Stimulated activated CD8-positive, alpha-beta memory T cell treated with anti-CD3 and anti-CD28 coated beads, Interleukin-2, amount 100 ng/mL, for 1 hour (primary cell): ENCODE measurements at places on chromosomes 11 and 22.
A peak's percentile ranks its signal among the peaks of the same experiment; 100 is the strongest.

DNA sequence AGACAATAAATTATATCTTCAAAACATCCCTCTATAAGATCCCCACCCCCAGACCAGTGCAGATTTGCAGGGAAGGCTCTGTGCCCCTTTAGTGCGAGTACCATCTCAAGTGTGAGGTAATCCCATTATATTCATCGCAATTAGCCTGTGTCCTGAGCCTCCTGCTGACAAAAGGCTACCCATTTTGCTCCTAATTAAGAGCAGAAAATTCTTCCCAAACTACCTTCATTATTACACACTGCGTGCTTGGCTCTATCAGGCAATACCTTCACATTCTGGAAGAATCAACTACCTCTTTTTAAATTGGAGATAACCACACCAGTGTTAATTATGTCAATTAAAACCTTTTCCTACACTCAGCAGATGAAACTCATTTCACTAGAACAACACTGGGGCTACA is 1133.4 kb upstream of the CCDC90B start:
- DNase-seq = no peak

DNA sequence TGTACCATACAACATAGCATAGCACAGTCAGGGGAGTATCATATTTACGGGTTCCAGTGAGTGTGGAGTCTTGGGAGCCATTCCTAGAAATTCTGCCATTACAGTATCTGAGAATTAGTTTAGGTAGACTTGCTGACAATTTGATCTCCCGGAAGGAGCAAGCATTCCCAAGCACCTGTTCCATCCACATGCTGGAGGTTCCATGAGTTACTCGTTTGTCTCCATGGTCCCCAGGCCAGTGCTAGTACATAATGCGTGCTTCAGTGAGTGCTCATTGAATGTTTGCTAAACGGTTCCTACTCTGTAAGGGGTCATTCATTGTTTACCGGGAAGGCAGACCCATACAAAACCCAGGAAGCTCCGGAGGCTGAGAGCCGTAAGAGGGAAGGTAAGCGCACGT is 27.4 kb upstream of the MYOD1 start:
- DNase-seq = no peak

DNA sequence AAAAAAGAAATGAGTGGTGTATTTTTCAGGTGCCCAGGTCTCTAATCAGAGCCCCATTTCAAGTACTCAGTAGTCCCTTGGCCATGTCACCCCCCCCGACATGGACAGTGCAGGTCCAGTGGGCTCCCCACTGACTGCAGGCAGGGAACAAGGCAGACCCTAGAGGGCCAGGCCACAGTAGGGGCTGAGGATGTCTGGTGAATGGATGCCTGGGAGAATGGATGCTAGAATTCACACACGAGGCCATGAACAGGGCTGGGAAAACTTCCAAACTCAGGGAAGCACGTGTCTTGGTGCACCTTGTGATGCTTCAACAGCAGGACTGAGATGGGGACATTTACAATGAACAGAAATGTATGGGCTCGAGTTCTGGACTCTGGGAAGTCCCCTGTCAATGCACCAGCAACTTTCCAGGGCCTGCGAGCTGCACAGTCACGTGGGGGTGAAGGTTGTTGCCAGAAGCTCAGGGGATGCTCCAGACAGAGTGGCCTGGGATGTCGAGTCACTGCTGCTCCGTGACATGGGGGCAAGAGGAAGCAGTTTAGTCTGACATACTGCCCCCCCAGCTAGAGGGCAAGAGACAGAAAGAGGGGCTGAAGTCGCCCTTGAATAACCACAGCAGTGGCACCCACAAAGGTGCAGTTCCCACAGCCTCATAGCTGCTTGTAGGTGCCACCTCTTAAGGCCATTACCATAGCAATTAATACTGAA is 3.1 kb downstream of the APOBEC3G start:
- DNase-seq = no peak

- DNase-seq = no peak
Observed at GRCh38 chr11:126194121-126194543, 17.3 kb downstream of the RPUSD4 start.

DNA sequence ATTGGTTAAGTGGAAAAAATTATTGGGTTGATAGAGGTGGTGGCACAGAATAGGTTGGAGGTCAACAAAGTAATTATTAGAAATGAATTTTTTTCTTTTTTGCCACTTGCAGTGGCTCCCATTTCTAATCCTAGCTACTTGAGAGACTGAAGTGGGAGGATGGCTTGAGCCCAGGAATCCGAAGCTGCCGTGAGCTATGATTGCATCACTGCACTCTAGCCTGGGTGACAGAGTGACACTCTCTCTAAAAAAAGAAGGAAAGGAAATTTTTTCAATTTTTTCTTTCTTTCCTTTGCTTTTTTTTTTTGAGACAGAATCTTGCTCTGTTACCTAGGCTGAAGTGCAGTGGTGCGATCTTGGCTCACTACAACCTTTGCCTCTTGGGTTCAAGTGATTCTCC is 2.2 kb upstream of the BCO2 start:
- DNase-seq = no peak

DNA sequence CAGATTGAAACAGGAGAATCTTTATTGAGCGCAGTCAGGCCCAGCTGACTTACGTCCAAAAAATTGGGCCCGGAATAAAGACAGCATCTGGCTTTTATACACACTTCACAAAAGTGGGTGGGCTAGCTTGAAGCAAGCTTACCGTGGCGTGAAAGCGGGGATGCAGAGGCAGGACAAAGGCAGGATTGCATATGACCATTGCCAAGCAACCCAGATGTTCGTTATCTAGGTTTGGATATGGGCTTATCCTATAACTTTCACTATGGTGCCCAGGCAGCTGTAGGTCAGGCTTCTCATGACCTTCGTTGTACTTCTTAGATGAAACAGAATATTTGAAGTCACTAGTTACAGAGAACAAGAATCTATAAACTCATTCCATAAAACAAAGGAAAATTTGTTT is 1575.6 kb upstream of the RAG2 start:
- no peak for DNase-seq

DNA sequence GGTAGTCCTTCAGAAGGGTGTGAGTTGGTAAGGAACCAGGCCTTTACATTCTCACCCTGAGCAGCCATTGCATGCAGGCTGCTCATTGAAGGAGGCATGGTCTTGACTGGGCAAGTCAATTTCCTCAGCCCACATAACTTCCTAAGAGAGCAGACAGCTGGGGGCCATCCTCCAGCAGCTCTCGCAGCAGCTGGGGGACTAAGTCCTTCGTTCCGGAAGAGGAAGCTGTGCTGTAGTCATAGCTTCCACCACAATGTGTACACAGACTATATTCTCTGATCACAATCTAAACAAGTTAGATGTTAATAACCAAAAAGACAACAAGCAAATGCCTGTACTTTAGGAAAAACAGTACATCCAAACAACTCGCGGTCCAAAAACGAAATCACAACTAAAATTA is 30.1 kb upstream of the MPPED1 start:
- no peak for DNase-seq

- DNase-seq = no peak
Observed at GRCh38 chr22:32951807-32952153, 106.4 kb downstream of the SYN3 start.

DNA sequence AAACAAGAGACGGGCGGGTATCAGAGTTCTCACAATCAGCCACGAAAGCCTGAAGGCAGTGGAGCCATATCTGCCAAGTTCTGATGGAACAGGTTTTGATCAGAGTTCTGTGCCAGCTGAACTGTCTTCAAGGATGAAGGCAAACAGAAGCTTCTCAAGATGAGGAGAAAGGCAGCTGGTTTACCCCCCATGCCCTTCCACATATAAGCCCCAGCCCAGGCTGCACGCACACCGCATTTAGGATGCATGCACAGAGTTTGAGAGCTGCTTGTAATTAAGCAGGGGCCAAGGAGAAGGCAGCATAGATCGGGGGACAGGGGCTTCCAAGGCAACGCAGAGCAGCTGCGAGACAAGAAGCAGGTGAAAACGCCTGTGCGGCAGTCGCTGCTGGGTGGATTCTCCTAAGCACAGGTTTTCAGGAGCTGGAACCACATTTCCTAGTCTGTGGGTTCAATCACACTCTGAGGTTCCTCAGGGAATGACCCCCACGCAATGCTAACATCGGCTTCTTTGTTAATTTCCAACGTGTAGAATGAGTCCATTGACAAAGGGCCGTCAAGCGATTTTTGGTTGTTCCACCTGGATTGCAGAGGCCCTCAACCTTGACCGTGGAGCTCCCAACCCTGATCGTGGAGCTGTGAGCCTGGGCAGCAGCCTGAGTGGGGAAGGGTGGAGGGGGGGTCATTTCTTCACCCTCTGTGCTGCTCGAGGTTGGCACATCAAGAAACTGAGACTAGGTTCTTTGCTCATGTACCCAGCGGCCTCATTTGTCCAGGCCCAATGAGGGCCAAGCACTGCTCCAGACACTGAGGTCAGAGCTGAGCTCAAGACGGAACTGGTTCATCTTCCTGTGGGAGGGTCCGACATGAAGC is 81.7 kb upstream of the SHISAL1 start:
- DNase-seq = no peak

GRCh38 chr11:34218067-34218466 is 112.6 kb downstream of the NAT10 start:
- no peak for DNase-seq

DNA sequence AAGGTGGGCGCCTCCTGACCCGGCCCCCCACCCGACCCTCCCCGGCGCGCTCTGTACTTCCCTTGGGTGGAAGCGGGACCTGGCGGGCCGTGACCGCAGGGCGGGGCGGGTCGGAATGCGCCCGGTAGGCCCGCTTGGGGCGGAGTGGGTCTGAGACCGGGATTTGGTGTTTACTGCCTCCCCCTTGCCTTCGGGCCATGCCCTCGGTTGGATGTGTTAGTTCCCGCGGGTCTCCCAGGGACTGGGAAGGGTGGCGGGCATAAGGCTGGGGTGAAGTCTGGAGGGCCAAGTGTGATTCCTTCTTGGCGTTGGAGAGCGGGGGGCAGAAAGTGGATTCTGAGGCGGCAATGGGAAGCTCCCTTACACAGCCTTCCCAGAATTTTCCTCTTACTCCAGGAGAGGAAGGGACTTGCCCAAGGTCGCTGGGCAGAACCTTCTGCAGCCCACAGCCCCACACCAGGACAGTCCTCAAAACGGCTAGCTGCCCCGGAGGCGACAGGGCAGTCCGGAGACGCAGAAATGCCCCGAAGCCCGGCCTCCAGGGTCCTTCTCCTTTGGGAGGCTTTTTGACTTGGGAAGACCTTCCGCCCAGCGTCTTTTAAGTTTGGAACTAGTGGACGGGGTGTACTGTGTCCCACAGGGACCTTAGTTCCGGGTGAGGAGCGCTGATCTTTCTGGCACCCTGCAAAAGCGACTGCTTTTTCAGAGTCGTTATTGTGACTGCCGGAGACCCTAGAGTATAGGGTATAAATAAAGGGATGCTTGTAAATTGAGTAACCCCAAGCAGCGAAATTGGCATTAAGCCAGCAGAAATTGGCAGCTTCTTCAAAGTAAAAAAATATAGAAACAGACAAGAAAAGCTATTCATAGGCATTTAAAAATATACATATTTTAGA is 647 bp downstream of the SWAP70 start:
- no peak for DNase-seq

DNA sequence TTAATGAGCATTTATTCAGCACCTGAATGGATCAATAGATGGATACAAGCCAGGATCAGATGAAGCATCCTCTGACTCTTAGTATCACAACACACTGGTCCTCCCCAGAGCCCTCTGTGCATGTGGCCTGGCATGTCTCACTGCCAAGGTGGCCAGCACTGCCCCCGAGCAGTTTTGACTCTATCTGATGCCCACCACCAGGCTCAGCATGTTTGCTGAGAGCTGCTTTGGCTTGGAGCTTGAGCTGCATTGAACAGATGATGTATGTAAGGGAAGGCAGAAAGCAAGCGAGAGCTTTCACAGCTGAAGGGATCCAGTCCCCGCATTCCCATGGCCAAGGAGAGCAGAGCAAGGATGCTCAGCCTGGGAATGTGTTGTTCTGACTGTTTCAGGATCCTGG is 320.3 kb downstream of the BUD13 start:
- no peak for DNase-seq

DNA sequence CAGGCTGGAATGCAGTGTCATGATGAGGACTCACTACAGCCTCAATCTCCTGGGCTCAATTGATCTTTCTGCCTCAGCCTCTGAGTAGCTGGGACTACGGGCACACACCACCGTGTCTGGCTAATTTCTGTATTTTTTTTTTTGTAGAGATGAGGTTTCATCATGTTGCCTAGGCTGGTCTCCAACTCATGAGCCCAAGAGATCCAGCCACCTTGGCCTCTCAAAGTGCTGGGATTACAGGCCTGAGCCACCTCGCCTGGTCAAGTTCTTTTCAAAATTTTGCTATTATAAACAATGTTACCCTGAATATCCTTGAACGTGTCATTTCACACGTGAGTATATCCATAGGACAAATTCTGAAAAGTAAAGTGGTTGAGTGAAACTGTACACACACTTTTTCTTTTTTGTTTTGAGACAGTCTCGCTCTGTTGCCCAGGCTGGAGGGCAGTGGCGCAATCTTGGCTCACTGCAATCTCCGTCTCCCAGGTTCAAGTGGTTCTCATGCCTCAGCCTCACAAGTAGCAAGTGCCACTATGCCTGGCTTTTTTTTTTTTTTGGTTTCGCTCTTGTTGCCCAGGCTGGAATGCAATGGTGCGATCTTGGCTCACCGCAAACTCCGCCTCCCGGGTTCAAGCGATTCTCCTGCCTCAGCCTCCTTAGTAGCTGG is 21.6 kb upstream of the EP300 start:
- no peak for DNase-seq

- no peak for DNase-seq
Observed at GRCh38 chr22:36021606-36022153, 6.9 kb downstream of the RBFOX2 start.

- no peak for DNase-seq
Observed at GRCh38 chr11:58525037-58525614, 17.2 kb upstream of the OR5B21 start.

GRCh38 chr11:69166218-69167115 is 10.7 kb downstream of the SMIM38 start:
- peak; percentile 1 for DNase-seq

DNA sequence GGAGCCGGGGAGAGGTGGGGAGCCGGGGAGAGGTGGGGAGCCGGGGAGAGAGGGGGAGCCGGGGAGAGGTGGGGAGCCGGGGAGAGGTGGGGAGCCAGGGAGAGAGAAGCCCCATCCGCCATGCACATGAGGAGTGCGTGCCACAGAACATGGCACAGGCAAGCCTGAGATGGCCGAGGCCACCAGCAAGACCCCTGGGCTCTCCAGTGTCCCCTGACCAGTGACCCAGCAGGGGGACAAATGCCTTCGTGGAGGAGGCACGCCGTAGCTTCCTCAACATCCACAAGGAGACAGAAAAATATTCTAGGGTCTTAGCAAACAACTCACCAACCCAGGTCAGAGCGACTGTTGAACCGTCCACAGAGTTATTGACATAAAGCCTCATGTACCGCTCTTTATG is 618.8 kb downstream of the TBC1D22A start:
- no peak for DNase-seq
